Stomach (tissue), 19 donors: ENCODE measurements at places on chromosomes 1 and 21.
A peak's percentile ranks its signal among the peaks of the same experiment; 100 is the strongest.

DNA sequence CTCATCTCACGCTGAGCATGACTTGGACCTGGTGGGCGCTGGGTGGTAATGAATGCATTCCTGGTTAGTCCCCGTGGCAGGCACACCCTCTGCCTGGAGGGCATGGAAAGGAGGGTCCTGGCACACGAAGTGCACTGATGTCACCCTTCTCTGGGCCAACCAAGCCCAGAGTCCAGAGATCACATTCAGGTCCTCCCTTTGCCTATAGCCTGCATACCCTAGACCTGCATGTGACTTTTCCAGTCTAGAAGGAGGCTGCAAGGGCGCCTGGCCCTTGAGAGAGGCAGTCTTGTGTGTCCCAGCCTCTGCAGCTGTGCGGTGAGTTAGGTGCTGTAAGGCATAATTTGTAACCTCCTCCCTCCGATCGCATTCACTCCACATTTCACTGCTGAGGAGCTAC lies 22.1 kb downstream of the PADI2 start:
- peaks cover 19% of the 10 kb centered on the region for H3K4me1 ChIP-seq
- H3K4me3 ChIP-seq, result no peak overlapping the region
- H3K27me3 ChIP-seq, result no peaks in the 10 kb centered on the region
- H3K36me3 ChIP-seq, result no peaks in the 10 kb centered on the region

- DNase-seq, result peak; percentile 50
- H3K4me1 ChIP-seq, result peaks cover 7% of the 10 kb centered on the region
- H3K27ac ChIP-seq, result no peak overlapping the region
- no peak overlapping the region for H3K4me3 ChIP-seq
These were observed 83.4 kb downstream of the LYST start for GRCh38 chr1:235783148-235783776.

GRCh38 chr1:156726549-156727226 lies 1.6 kb upstream of the METTL25B start:
- DNase-seq, result peak; percentile 50
- H3K4me1 ChIP-seq, result peaks cover 67% of the 10 kb centered on the region
- peak overlapping the region; percentile 94 for H3K4me3 ChIP-seq
- H3K27ac ChIP-seq, result peak overlapping the region; percentile 99

DNA sequence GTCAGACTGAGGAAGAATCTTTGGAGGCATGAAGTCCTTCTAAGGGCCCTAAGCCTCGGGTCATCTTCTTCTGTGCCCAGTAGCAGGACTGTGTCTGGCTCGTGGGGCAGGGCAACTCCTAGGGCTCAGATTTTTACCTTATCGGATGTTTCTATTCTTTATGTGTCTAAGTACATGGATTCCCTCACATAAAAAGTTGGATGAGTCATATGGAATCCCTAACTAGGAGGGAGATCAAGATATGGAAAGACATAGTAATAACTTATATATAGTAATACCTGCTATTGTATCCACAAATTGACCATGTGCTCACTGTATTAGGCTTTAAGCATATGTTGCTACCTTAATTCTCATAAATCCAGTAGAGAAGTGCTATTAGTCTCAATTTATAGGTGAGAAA lies 364.5 kb upstream of the CAMK1G start:
- no peaks in the 10 kb centered on the region for H3K4me1 ChIP-seq
- no peaks in the 10 kb centered on the region for H3K36me3 ChIP-seq
- no peak overlapping the region for H3K27ac ChIP-seq
- no peak for DNase-seq

- no peaks in the 10 kb centered on the region for H3K27me3 ChIP-seq
- H3K4me3 ChIP-seq, result peak overlapping the region; percentile 7
- H3K36me3 ChIP-seq, result no peaks in the 10 kb centered on the region
- peaks cover 73% of the 10 kb centered on the region for H3K4me1 ChIP-seq
These were observed 10.9 kb upstream of the SESN2 start for GRCh38 chr1:28248273-28249012.

DNA sequence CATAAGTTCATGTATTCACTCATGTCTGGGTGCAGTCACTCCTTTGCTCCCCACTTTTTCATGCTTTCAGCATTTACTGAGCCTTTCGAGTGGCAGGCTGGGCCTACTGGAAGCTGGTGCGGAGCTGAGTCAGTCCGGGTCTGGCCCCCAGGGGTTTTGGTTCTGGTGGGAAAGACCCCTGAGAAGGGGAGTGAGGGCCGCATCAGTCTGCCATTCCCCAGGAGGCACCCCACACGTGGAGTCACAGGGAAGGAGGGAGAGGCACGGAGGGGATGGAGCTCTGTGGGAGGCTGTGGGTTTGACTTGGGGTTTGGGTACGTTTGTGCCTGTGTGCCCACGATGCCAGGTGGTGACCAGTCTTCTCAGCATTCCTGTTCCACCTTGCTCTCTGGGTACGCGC lies 87.9 kb downstream of the PTPRU start:
- no peak overlapping the region for H3K4me3 ChIP-seq
- H3K27me3 ChIP-seq, result no peaks in the 10 kb centered on the region
- DNase-seq, result no peak
- H3K36me3 ChIP-seq, result peaks cover 34% of the 10 kb centered on the region

DNA sequence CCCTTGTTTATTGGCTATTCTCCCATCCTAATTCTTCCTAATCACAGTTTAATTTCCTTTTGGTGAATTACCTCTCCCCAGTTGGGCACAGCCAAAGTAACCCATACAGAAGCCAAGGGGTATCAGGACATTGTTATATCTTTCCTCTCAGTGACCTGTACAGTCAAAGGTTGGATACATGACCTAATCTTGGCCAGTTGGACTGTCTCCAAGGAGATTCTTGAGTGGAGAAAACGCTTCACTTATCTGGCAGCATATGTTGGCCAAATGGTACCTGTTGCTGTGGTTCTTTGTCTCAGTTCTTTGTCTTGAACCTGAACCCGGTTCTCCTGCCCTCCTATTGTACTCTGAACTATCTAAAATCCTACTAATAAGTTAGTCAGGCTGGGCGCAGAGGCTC lies 15.3 kb upstream of the TBCE start:
- H3K27ac ChIP-seq, result no peak overlapping the region
- no peaks in the 10 kb centered on the region for H3K27me3 ChIP-seq
- DNase-seq, result no peak
- no peaks in the 10 kb centered on the region for H3K36me3 ChIP-seq

- no peaks in the 10 kb centered on the region for H3K27me3 ChIP-seq
- H3K4me3 ChIP-seq, result no peak overlapping the region
- no peak overlapping the region for H3K27ac ChIP-seq
- no peaks in the 10 kb centered on the region for H3K36me3 ChIP-seq
- DNase-seq, result peak; percentile 4
These were observed 190.4 kb upstream of the KCTD3 start for GRCh38 chr1:215376544-215377264.

DNA sequence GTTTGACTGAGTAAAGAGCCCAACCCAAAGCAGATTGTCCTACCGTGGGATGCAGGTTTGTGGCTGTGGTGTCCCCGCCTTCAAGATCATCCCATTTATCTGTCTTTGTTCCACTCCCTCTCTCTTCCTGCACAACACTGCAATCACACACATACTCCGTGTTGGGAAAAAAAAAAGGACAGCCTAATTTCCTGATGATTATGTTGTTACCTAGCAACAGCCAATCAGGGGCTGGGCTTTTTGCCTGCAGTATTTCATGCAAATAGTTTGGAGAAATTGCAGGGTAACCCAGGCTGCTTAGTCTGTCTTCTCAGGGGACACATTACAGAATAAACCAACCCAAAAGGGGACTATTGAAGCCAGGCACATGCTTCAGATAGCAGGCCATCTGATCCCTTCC lies 38.3 kb downstream of the PHC2 start:
- H3K27me3 ChIP-seq, result no peaks in the 10 kb centered on the region
- H3K36me3 ChIP-seq, result no peaks in the 10 kb centered on the region
- DNase-seq, result no peak
- H3K27ac ChIP-seq, result no peak overlapping the region
- no peak overlapping the region for H3K4me3 ChIP-seq

GRCh38 chr1:79398501-79398900 lies 392.0 kb upstream of the ADGRL4 start:
- no peaks in the 10 kb centered on the region for H3K4me1 ChIP-seq
- H3K4me3 ChIP-seq, result no peak overlapping the region
- no peaks in the 10 kb centered on the region for H3K36me3 ChIP-seq
- DNase-seq, result no peak
- H3K27me3 ChIP-seq, result no peaks in the 10 kb centered on the region

GRCh38 chr1:47507144-47507543 lies 69.3 kb downstream of the FOXD2 start:
- H3K27ac ChIP-seq, result no peak overlapping the region
- H3K4me1 ChIP-seq, result peaks cover 15% of the 10 kb centered on the region
- DNase-seq, result no peak
- no peaks in the 10 kb centered on the region for H3K36me3 ChIP-seq
- H3K4me3 ChIP-seq, result no peak overlapping the region
- peaks cover 4% of the 10 kb centered on the region for H3K27me3 ChIP-seq

DNA sequence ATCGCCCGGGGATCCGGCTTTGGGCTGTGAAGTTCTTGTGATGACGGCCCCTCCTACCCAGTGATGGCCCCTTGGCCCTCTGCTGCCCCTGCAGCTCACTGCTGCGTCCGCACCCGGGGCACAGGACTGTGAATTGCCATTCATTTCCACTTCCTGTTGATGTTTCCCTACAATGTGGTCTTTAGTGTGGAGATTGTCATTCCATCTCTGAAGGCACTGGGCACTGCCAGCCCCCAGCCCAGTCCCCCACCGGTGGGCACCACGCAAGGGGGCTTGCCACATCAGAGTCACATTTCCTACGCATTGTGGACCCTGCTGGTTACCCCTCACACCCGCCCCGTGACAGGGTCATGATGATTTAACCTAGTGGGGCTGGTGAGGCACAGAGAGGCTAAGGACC lies 2.5 kb upstream of the MX2 start:
- H3K36me3 ChIP-seq, result no peaks in the 10 kb centered on the region
- no peak overlapping the region for H3K4me3 ChIP-seq
- H3K27me3 ChIP-seq, result no peaks in the 10 kb centered on the region
- DNase-seq, result no peak
- H3K4me1 ChIP-seq, result peaks cover 28% of the 10 kb centered on the region
- H3K27ac ChIP-seq, result peak overlapping the region; percentile 84
